Left hindlimb (tissue), 1 donor: ENCODE measurements at places on chromosomes 2 and 18.

DNA sequence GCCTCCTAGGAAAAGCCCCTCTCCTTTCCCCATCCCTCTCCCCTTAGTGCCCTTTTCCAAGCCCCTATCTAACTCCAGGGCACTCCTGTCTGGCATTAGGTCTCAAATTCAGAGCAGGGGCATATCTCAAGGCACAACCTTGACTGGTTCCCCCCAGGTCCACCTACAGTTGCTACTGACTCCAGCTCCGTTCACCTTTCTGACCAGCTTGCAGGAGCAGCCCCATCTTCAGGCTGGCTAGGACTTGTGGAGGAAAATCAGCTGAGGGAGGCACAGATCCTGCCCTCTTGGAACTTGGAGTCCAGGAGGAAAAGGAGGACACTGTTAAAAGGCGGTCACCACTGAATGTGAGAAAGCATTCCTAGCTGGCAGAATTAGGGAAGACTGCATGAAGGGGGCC lies 152.4 kb downstream of the ZFP36L2 start:
- DNase-seq = peak; percentile 21

DNA sequence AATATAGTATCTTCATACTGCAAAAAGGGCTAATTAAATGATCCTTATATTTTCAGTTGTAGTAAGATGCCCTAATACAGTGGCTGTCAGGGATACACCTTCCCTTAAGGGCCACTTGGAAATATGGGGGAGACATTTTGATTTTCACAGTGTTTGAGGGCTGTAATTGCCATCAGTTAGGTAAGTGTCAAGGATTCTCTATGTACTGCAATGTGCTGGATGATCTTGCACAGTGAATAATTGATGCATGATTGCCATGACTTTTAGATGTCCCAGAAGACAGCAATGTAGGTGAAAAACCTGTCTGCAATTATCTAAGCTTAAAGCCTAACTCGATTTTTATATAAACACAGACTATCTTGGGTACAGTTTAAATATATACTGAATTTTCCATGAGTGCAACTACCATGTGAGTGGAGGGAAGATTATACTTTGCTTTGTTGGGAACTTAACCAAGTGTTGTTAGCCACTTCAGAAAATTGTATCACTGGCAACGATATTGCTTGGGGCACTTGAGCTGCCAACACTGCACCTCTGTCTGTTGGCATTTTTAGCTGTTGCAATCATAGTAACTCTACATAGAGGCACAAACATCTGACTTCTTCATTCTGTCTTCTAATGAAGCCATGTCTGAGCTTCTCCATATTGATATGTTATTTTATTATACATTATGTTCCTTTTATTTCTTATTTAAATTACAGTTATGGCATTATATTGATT lies 45.2 kb downstream of the MAIP1 start:
- DNase-seq = no peak

DNA sequence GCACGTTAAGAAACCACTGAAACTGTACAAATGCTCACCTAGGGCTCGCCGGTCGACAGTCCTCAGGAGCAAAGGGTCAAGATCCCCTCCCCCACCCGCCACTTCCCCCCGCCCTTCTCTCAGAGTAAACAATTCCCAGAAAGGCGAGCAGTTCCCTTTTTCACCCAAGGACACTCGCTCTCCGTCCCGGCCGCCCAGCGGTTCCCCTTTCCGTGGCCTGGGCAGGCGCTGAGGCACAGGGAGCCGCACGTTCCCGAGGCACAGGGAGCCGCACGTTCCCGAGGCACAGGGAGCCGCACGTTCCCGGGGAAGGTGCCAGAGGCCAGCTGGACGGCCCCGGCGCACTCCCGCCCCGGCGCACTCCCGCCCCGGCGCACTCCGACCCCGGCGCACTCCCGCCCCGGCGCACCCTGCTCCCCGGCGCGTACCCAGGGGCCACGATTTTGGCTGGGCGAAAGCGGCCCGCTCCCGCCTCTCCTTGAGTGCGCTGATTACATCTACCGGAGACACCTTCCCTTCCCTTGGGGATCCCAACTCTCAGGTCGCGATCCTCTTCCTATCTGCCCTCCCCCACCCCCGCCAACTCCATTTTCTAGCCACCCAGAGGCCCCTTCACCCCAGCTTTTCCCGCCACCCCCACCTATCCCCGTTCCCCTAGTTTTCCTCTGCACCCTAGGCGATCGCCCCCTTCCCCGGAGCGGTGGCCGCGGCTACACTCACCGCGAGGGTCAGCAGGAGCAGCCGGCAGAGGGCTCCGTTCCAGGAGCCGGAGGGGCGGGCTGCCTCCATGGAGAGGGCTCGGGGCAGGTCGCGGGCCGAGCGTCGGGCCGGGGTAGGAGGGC lies 817 bp downstream of the DSC2 start:
- peak; percentile 58 for DNase-seq

- no peak for DNase-seq
Measured at GRCh38 chr2:179995741-179996515, 11.2 kb downstream of the CWC22 start.

DNA sequence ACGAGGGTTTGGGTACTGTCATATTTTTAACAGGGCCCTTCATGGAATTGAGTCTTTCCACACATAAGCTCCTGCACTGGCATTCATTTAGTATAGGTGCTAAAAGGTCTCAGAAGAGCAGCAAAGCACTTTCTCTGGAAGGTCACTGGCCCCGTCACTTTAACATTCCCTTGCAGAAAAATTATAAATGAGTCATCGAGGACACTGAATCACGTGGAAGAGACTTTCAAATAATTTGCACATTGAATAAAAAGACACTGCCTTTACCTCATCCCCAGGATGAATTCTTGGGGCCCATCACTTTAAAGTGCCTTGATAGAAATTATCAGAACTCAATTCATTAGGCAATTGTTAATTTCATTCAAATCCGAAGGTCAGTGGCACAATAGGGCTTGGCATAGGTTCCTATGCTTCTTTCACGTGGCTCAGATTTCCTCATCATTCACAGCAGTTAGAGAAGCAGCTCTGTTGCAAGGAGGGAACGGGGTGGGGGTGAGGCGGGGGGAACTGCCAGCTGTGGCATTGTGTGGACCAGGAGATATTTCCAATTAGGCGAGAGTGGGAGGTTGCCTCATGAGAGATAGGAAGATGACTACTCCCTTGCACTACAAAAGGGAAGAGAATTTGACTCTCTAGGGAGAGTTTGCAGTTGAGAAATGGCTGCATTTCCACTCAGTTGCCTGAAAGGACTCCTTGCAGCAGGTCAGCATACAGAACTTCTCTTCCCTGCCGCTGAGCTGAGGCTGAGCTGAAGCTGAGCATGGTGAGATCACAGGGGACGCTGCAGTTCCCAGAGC lies 86.3 kb upstream of the NPAS2 start:
- DNase-seq = no peak

GRCh38 chr2:66781804-66782203 lies 346.9 kb downstream of the MEIS1 start:
- no peak for DNase-seq

DNA sequence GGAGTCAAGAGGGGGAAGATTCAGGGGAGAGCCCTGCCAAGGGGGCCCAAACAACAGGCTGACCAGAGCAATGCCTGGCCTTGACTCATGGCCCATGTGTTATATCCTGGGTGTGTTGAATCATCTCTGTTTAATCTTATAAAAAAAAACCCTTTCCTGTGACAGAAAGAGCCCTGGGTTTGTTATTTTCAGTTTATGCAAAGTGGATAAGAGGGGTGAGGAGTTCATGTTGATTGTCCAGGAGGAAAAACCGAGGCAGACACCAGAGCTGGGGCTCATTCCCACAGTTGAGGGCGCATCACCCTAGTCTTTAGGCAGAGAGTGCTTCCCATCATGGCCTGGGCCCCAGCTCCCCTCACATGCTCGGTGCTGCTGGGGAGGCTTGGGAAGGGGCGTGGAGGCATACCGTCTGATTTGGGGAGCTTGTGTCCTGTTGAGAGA lies 30.9 kb upstream of the IL37 start:
- no peak for DNase-seq

GRCh38 chr2:42949125-42949524 lies 156.7 kb upstream of the HAAO start:
- no peak for DNase-seq
